ENCODE measurements at places on chromosomes 5 and 9.

DNA sequence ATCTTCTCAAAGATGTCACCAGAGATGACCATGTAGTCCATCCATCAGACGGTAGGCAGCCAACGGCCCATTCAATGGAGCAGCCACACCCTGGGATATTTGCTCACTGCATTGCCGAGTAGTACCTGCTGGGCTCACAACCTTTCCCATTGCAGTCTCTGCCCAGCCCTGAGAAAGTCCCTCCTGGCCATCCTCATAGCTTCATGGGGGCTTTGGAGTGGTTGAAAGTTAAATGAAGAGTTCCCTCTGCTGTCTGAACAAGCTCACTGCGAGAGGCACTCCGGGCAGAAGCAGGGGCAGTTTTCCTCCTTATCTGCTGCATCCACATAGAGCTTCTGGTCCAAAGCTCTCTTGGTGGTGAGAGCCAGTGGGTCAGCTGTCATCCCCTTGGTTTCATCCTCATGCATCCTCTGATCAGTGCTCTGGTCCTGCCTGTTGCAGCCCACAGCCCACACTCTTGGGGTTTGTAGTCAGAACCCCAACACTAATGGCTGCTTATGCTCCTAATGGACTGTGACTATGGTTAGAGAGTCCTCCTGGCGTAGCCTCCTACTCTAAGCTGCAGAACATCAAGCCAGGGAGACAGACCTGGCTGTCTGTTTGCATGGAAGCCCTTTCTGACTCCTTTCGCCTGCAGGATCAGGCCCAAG lies 23.3 kb downstream of the TNFSF8 start:
- DNase-seq, result no peak

DNA sequence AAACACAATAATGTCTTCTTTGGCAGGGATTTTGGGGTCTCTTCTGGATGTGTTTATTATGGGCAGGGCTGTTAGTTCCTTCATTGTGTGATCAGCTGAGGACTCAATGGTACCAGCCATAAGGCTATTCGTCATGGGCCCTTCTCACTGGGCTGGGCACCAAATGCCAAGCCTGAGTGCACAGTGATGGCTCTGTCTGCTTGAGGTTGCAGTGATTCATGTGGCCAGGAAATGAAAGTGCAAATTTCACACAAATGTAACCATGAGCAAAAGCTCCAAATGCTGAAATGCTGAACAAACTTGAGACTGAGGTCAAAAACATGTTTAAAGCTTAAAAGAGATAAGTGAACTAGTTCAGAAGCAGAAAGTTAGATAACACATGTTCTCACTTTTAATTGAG lies 191.0 kb downstream of the TARS1 start:
- no peak for DNase-seq

DNA sequence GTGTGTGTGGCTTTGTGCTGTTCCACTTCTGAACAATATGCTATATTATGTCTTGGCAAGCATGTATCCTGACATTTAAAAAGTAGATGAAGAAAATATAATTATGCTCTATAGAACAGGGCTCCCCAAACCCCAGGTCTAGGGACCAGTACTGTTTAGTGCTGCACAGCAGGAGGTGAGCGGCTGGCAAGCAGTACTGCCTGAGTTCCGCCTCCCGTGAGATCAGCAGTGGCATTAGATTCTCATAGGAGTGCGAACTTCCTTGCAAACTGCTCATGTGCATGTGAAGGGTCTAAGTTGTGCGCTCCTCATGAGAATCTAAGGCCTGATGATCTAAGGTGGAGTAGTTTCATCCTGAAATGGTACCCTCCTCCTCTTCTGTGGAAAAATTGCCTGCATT lies 979.1 kb upstream of the CTNND2 start:
- DNase-seq, result no peak

DNA sequence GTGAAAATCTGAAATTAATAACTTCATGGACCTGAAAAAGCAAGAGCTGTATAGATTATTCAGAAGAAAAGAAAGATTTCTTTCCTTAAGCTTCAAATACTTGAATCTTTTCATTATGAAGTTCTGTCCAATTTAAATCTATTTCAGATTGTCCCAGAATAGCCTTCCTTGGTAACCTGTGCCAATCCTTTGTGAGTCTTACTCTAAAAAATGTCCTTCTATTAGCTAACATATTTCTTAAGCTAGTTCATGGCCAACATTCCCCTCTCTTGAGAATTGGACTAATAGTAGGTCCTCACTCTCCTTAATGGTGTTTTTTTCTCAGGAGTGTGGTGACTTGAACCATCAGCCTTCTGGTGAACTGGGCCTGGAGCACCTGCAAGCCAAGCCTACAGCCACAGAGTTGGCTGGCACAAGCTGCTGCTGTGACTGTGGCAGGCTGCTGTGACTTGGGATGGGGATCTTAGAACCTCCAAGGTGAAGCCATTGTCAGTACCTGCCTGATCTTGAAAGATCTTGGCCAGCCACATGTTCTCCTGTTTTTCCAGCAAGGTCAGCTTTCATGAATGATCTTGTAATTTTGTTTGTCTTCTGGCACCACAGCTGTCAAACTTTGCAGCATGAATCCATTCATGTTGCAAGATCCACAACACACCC lies 262.6 kb upstream of the MAP3K1 start:
- DNase-seq, result no peak

GRCh38 chr5:175749591-175749990 lies 91.7 kb downstream of the HRH2 start:
- no peak for DNase-seq

DNA sequence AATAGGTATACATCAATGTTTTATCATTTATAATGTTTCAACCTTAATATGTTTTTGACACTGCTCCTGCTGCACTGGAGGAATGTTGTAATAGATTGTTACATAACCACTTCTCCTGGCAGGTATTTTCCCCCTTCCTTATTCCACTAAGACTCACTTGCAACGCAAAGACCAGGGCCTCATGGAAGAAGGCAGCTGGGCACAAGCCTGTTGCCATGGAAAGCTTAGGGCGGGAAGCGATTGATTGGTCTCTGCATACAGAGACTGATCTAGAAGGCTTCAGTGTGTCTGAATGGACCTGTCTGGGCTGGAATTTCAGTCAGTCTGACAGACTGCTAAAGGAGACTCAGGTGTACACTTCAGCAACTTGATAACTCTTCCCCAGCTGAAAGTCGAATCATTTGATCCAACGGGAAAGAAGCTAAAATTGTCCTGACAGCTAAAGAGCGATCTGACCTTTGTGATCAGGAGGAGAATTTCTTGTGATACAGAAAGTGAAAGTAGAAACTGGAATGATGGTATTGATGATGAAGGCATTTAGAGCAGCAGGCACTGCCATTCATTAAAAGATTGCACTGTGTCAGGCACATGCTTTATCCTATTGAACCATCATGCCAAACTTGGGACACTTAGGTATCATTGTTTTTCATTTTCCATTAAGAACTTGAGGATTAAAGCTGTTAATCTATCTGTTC lies 65.1 kb downstream of the GRIA1 start:
- no peak for DNase-seq

- DNase-seq, result no peak
These were observed 117.5 kb upstream of the ZNF462 start for GRCh38 chr9:106745457-106745856.

DNA sequence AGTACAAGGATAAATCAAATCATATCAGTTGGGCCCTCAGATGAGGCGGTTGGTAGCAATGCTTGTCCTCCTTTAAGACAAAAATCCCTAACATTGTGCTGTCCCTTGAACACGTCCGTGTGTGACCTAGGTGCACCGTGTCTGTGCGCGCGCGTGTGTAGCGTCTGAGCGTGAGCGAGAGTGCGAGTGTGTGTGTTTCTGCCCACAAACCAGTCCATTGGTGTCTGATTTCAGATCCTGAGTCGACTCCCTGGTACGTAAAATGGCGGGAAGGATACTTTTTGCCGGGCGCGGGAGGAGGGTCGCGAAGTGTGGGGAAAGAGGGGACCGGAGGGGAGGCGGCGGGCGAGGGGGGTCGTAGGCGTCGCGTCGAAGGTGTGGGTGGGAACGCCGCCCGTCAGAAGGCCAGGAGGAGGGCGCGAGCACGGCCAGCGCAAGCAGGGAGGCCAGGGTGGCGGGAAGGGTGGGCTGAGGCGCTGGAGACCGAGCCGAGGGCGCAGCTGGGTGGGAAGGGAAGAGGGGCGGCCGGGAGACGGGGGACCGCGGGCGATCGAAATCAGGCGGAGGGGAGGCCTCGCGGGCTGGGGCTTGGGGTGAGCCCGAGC lies 8.9 kb downstream of the OTP start:
- DNase-seq, result no peak

DNA sequence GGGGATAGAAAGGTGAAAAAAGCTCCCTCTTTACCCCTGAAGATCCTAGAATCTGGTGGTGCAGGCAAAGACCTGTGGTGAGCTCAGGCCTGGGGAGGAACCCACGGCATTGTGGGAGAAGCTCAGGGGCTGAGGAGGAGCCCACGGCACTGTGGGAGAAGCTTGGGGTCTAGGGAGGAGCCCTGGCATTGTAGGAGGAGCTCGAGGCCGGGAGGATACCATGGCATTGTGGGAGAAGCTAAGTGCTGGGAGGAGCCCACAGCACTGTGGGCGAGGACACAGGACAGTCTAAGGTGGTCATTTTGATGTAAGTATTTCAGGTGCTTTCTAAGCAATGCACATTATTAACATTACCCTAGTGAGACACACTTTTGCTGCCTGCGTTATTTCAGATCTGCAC lies 179.7 kb downstream of the HSD17B3 start:
- DNase-seq, result no peak

GRCh38 chr5:72326306-72326649 lies 6.1 kb downstream of the PTCD2 start:
- no peak for DNase-seq

DNA sequence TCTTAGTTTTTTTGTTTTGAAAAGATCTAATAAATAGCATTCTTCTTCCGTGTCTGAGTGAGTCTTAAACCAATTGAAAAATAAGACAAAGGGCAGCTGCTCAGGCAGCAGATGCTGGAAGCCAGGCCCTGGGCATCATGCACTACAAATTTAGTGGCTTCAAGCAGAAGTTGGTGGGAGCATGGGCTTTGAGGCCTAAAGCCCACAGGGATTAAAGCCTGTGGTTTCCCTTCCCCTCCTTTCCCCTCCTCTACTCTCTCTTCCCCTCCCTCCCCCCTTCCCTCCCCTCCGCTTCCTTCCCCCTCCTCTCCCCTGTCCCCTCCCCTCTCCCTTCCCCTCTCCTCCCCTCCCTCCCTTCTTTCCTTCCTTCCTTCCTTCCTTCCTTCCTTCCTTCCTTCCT lies 20.1 kb upstream of the KIF4B start:
- no peak for DNase-seq
